ENCODE measurements at places on chromosomes 2 and 18.

- no peaks in the 10 kb centered on the region for H3K4me1 ChIP-seq
- H3K27me3 ChIP-seq: peaks cover 10% of the 10 kb centered on the region
- no peak overlapping the region for H3K27ac ChIP-seq
- H3K36me3 ChIP-seq: no peaks in the 10 kb centered on the region
- H3K4me3 ChIP-seq: no peak overlapping the region
- DNase-seq: no peak
Measured at GRCh38 chr2:104388296-104388695, 465.6 kb upstream of the POU3F3 start.

DNA sequence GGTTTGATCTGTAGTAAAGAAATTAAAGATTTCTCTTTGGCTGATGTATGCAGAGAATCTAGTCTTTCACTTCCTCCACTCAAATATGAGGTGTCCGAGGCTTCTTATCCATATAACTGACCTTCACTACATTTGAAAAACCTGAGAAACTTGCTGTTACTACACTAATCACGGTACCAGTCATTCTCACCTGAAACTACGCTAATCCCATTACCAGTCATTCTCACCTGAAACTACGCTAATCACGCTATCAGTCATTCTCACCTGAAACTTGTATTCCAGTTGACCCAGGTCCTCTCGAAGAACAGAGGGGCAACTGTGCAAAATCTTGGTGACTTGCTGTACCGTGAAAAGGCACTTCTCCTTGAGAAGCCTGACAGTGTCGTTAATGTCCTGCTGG is 5.1 kb downstream of the MTERF4 start:
- H3K27me3 ChIP-seq: no peaks in the 10 kb centered on the region
- peaks cover 47% of the 10 kb centered on the region for H3K4me1 ChIP-seq
- peak overlapping the region; percentile 87 for H3K27ac ChIP-seq
- no peak for DNase-seq

- no peak overlapping the region for H3K4me3 ChIP-seq
- no peak overlapping the region for H3K27ac ChIP-seq
- peaks cover 4% of the 10 kb centered on the region for H3K27me3 ChIP-seq
- no peaks in the 10 kb centered on the region for H3K36me3 ChIP-seq
Measured at GRCh38 chr2:30800159-30800558, 7.1 kb downstream of the CAPN13 start.

- H3K4me3 ChIP-seq: no peak overlapping the region
- DNase-seq: no peak
- no peaks in the 10 kb centered on the region for H3K4me1 ChIP-seq
- no peaks in the 10 kb centered on the region for H3K36me3 ChIP-seq
- no peak overlapping the region for H3K27ac ChIP-seq
- H3K27me3 ChIP-seq: no peaks in the 10 kb centered on the region
Measured at GRCh38 chr18:31010601-31011000, 31.9 kb downstream of the DSC3 start.

DNA sequence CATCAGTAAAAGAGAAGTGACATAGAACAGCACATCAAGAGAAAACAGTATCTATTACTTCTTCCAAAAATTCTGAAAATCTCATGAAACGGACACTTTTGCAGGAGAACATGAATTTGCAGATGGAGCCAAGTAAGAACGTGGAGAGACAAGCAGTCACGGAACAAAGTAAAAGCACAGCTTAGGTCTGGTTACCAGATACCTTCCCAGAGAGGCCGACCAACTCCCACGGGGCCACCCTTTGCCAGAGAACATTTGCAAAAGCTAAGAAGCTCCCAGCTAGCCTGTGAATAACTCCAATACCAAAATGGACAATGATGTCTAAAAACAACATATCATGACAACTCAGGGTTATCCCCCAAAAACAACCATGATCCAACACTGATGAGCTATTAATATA is 38.9 kb downstream of the THAP4 start:
- H3K4me1 ChIP-seq: no peaks in the 10 kb centered on the region
- H3K27ac ChIP-seq: no peak overlapping the region
- no peaks in the 10 kb centered on the region for H3K27me3 ChIP-seq
- H3K4me3 ChIP-seq: no peak overlapping the region

DNA sequence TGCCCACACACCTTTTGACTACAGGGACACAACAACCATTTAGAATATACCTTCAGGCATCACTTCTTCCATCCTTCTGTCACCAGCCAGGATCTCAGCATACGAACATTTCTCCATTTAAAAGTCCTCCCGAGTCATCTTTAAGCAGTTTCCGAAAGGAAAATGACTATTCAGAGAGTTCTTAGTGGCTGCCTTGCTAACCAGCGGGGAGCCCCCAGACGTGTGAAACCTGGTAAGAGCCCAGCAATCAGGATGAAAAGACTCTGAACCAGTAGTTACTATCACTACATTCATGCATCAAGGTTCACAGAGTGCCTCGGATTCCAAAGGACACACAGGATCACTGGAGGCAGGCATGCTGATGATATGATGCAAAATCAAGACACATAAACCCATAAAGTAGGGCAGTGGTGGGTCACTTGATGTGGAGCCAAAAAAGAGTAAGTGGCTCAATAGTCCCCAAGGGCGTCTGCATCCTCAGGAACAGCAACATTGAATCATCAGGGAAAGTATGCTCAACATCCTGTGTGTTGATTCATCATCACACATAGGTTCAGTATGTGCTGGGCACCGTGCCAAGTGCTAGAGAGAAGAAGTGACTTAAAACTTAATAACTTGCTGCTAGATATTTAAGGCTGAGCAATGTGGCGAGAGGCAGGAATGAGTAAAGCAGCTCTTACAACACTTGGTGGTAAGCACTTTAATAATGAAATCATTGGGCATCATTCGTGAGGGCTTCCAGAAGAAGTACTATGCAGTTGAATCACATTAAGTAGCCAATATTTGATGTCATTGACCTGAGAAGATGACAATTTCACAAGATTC is 4.4 kb downstream of the CCL20 start:
- H3K27me3 ChIP-seq: peaks cover 17% of the 10 kb centered on the region
- DNase-seq: no peak
- no peaks in the 10 kb centered on the region for H3K4me1 ChIP-seq
- H3K27ac ChIP-seq: no peak overlapping the region

DNA sequence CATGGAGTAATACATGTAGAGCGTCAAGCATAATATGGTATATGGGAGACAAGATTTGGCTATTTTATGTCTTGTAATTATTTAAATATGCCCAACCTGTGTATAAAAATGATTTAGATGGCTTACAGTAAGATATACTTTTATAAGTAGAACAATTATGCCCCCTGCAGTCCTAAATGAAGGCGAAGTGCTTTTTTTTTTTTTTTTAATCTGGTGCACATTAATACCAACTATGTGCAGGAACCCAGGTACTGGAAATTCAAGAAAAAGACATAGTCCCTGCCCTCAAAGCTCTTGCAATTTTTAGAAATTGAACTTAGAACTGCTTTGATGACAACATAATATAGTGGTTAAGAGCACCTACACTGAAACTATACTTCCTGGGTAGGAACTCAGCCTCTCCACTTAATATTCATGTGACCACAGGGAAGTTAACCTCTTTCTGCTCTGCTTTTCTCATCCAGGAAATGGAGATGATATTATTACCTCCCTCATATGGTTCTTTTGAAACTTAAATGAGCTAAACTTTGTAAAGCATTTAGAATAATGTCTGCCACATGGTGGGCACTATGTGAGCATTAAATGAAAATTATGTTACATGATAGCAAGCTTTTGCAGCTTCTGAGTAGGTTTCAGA is 38.1 kb downstream of the AFTPH start:
- peak overlapping the region; percentile 20 for H3K27ac ChIP-seq
- peak; percentile 38 for DNase-seq
- H3K4me1 ChIP-seq: peaks cover 29% of the 10 kb centered on the region
- H3K36me3 ChIP-seq: peaks cover 5% of the 10 kb centered on the region
- H3K4me3 ChIP-seq: no peak overlapping the region

DNA sequence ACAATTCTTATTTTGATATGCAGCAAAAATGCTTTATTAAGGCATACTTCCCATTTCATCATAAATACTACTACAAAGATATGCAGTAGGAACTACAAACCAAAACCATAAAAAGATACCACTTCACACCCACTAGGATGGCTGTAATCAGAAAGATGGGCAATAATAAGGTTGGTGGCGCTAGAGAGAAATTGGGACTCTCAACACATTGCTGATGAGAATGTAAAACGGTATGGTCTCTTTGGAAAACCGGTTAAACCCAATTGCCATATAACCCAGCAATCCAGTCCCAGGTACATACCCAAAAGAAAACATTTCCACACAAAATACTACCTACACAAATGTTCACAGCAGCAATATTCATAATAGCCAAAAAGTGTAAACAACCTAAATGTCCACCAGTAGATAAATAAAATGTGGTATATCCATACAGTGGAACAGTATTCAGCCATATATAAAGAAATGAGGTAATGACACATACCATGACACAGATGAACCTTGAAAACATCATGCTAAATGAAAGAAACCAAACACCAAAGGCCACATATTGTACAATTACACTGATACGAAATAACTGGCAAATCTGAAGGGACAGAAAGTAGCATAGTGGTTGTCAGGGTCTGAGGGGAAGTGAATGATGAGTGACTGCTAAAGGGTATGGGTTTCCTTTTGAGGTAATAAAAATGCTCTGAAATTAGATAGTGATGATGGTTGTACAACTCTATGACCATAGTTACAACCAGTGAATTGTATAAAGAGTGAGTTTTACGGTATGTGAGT is 12.7 kb downstream of the SP3 start:
- no peak for DNase-seq
- peaks cover 50% of the 10 kb centered on the region for H3K4me1 ChIP-seq
- H3K4me3 ChIP-seq: peak overlapping the region; percentile 37
- peaks cover 31% of the 10 kb centered on the region for H3K36me3 ChIP-seq
- peak overlapping the region; percentile 43 for H3K27ac ChIP-seq
